Tibial nerve (tissue), 4 donors: ENCODE measurements at places on chromosomes 5 and 9. TPM values are rescaled to one million over a fixed set of nuclear protein-coding genes. Genes with fewer than 3 reads are reported as not detected.

Gene MRPS27
- 46.0 TPM for total RNA-seq

- H3K4me3 ChIP-seq: no peak overlapping the region
- H3K27me3 ChIP-seq: peaks cover 69% of the 10 kb centered on the region
- no peak overlapping the region for H3K27ac ChIP-seq
- H3K4me1 ChIP-seq: no peaks in the 10 kb centered on the region
- H3K36me3 ChIP-seq: no peaks in the 10 kb centered on the region
Observed at GRCh38 chr5:1651971-1652872, 128.5 kb upstream of the LPCAT1 start.

- no peaks in the 10 kb centered on the region for H3K36me3 ChIP-seq
- H3K27ac ChIP-seq: no peak overlapping the region
- H3K4me3 ChIP-seq: no peak overlapping the region
- no peaks in the 10 kb centered on the region for H3K4me1 ChIP-seq
- DNase-seq: no peak
- no peaks in the 10 kb centered on the region for H3K27me3 ChIP-seq
Observed at GRCh38 chr9:32483343-32483742, 42.7 kb downstream of the RIGI start.

- H3K36me3 ChIP-seq: no peaks in the 10 kb centered on the region
- H3K4me1 ChIP-seq: no peaks in the 10 kb centered on the region
- H3K27ac ChIP-seq: no peak overlapping the region
- no peak for DNase-seq
- H3K4me3 ChIP-seq: no peak overlapping the region
Observed at GRCh38 chr9:92528522-92528849, 7.3 kb downstream of the ECM2 start.

DNA sequence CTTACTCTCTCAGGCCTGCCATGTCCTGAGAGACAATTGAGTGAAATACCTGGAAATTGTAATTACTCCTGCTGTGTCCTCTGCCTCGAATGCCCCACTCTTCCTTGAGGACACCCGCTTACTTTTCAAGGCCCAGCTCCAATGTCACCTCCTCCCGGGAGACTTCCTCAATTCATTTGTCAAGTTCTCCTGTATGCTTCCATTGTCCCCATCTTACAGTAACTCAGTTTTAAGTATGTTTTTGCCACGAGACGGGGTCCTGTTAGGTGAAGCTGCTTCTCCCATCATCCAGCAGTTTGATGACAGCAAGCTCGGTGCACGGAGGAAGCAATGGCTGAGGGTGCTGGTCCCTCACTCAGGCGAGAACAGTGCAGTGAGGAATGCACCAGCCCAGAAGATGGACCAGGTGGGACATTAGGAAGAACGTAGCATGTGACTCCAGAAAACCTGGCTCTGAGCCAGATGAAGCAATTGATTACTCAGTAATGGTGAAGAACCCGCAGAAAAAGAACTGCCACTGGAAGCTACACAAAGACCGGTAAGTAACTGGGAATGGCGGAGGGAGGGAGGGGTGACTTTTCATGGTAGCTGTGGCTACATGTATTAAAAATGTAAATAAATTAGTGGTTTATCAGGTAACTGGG lies 274.8 kb downstream of the DENND1A start:
- no peak overlapping the region for H3K4me3 ChIP-seq
- no peaks in the 10 kb centered on the region for H3K27me3 ChIP-seq

DNA sequence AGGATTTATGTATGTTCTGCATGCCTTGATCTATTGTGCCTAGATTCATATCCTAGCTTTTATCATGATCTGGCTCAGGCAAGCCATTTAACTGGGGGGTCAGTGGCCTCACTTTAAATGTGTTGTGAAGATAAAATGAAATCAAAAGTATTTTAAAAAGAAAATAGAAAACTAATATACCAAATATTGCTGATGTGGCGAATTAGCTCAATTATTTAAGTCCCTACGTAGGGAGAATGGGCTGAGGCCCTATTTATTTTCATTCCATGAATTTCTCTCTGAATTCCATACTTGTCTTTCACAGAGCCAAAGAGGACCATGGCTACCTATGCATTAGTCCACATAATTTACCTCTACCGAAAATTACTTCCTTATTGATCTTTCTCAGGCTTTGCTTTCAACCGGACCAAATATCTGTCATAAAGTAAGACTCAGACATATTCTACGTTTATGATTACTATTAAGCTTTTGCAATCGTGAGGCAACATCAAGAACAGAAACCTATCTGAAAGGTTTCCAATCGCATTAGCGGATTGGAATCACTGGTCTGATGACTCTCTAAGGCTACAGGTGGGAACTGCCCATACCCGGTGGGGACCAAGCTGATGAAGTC lies 1.7 kb downstream of the MBLAC2 start:
- peaks cover 24% of the 10 kb centered on the region for H3K4me1 ChIP-seq
- peaks cover 20% of the 10 kb centered on the region for H3K36me3 ChIP-seq
- H3K27ac ChIP-seq: no peak overlapping the region
- no peaks in the 10 kb centered on the region for H3K27me3 ChIP-seq
- peak overlapping the region; percentile 78 for H3K4me3 ChIP-seq

DNA sequence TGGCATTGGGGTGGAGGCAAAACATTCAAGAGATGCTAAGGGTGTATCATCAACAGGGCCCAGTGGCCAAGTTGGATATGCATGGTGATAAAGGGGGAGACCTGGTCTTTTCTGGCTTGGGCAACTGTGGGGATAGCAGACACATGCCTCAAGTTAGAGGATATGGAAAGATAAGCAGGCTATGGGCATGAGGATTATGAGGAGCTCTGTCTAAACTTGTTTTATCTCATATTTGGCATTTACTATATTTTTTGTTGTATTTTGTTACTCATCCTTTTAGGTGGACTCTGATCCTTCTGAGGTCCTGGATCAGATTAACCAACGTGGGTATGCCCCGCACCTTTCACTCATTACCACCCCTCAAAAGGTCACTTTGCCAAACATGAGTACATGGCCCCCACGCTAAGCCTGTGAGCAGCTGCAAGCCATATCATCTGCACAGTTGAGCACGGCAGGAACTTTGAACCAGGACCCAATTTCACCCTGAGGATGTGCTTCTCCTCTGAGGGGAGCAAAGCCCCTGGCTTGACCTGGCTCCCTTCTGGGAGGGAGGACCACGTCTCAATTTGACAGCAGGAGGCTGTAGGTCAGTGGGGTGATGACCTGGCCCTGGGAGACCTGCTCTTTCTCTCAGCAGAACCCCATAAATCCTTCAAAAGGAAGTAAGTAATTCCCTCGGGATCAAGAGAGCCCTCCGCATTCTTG lies 71.1 kb upstream of the CD180 start:
- H3K36me3 ChIP-seq: no peaks in the 10 kb centered on the region
- no peak for DNase-seq
- peak overlapping the region; percentile 98 for H3K27ac ChIP-seq
- peaks cover 55% of the 10 kb centered on the region for H3K4me1 ChIP-seq
- H3K4me3 ChIP-seq: no peak overlapping the region

Gene GPRIN1
- not detected for total RNA-seq

- no peak for DNase-seq
- H3K27me3 ChIP-seq: no peaks in the 10 kb centered on the region
- H3K4me3 ChIP-seq: no peak overlapping the region
- peaks cover 18% of the 10 kb centered on the region for H3K4me1 ChIP-seq
Observed at GRCh38 chr5:135339623-135340022, 59.4 kb downstream of the MACROH2A1 start.

Gene PDCD1LG2
- total RNA-seq: 1.8 TPM

Gene MPDZ
- 53.7 TPM for total RNA-seq
